ENCODE measurements at places on chromosomes 7 and 10. TPM values are rescaled to one million over a fixed set of nuclear protein-coding genes. Genes with fewer than 3 reads are reported as not detected.

FOXP2 gene
- total RNA-seq, result 29.8 TPM

INTS1 gene
- total RNA-seq, result 84.4 TPM

AS3MT gene
- 3.6 TPM for total RNA-seq

CASD1 gene
- total RNA-seq, result 23.9 TPM

CRYGN gene
- not detected for total RNA-seq

NCF1 gene
- total RNA-seq, result 5.2 TPM

OR6V1 gene
- total RNA-seq, result not detected

SEPHS1 gene
- total RNA-seq, result 34.9 TPM

AKR1D1 gene
- not detected for total RNA-seq

MUC3A gene
- total RNA-seq, result 694 TPM

PALD1 gene
- total RNA-seq, result 15.7 TPM

GRCh38 chr10:48542471-48543181, 62.2 kb downstream of the ARHGAP22 start:
- DNase-seq, result no peak

- DNase-seq, result no peak
Observed at GRCh38 chr10:856416-857157, 74.9 kb downstream of the LARP4B start.

- DNase-seq, result no peak
Observed at GRCh38 chr7:101669307-101669706, 40.2 kb upstream of the MYL10 start.

- DNase-seq, result no peak
Observed at GRCh38 chr7:145123502-145123901, 287.6 kb upstream of the TPK1 start.

DNA sequence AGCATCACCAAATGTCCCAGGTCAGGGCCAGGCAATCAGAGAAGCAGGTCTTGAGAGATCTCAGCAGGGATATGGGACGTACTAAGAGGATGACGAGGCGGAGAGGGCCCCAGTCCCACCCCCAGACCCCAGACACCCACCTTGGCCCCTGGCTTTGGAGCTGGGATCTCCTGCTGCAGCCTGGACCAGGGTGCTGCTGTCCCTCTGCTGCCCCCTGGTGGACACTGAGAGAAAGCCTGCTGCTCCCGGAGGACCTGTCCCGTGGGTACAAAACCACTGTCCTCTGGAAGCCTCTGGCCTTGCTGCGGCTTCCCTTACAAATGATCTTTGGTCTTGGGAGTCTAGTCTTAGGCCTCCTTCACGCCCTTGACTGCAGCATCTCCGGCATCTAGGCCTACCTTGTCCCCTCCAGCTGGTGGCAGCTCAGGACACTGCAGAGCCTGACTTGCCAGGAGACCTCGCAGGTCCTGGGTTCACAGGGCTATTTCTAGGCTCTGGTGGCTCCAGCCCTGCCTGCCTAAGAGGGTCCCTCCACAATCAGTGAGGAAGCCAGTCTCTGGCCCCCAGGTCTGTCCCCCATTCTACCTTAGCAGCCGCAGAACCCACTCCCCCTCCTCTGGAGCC, 97.1 kb downstream of the RGS10 start:
- peak; percentile 94 for DNase-seq

DNA sequence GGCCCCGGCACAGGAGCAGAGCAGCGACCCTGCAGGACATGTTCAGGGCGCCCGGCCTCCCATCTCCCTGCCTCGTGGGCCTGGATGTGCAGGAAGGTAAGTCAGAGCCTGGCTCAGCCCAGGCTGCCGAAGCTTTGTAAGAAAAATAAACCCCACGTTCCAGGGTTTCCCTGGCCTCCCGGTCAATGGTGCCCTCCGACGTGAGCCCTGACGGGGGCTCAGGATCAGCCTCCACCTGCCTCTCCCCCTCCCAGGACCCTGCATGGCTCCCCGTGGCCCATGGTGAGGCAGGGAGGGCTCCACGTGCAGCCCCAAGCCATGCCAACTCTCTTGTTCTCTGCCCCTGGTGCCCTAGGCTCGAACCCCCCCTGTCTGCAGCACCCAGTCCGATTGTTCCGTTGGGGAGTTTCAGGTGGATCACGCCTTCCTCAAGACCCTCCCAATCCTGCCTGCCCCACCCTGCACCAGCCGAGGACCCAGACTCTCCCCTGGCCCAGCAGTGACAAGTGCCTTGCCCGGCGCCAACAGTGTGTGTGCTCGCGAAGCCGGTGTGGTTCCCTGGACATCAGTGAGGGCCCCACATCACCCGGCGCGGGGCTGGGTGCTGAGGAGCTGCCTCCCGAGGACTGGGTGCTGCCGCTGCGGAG, 73.2 kb downstream of the PDGFA start:
- DNase-seq, result no peak

DNA sequence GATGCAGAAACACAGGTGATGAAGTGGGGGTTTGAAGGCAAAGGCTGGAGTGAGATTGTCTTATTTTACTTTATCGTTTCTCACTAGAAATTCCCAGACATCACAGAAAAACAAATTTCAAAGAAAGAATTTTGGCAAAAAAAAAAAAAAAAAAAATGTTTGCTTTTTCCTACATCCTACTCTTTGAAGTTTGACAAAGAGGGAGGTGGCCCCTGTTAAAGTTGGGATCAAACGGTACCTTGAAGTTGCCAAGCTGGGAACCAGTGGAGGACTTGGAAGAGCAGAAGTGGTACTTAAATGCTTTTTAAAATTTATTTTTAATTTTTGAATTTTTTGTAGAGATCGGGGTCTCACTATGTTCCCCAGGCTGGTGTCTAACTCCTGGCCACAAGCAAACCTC, 63.9 kb upstream of the KIF5B start:
- no peak for DNase-seq

DNA sequence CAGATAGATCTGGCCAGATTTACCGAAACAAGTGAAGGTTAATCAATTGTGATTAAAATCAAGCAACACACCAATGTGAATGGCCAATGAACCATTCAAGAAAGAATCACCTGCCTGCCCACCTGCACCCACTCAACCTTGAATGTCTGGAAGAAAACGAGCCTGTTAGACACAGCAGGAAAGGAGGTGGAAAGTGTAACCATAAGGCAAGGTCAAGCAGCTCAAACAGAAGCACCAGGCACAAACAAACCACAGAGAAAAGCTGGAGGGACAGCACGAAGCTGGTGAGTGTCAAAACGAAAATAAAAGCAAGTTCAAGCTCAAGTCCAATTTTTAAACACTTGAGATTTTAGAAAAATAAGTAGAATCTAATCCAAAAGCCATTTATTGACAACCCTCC, 64.9 kb downstream of the STEAP1B start:
- DNase-seq, result no peak

- DNase-seq, result no peak
Observed at GRCh38 chr10:3090914-3091787, 23.8 kb downstream of the PFKP start.

DNA sequence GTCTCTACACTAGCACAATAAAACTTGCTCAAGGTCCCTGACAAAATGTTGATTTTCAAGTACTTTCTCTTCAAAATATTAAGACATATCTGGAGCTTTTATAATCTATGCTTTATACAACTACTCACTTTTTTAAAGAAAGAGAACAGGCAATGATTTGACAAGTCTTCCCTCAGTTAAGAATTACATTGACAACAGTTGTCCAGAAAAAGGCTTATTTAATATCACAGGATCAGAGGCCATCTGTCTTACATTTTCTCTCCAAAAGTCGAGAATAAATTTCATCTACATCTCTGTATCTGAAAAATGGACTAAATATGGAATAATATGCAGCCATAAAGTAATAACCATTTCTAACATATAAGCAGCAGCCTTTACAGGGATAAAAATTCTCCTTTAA, 8.2 kb upstream of the RNF148 start:
- DNase-seq, result no peak

DNA sequence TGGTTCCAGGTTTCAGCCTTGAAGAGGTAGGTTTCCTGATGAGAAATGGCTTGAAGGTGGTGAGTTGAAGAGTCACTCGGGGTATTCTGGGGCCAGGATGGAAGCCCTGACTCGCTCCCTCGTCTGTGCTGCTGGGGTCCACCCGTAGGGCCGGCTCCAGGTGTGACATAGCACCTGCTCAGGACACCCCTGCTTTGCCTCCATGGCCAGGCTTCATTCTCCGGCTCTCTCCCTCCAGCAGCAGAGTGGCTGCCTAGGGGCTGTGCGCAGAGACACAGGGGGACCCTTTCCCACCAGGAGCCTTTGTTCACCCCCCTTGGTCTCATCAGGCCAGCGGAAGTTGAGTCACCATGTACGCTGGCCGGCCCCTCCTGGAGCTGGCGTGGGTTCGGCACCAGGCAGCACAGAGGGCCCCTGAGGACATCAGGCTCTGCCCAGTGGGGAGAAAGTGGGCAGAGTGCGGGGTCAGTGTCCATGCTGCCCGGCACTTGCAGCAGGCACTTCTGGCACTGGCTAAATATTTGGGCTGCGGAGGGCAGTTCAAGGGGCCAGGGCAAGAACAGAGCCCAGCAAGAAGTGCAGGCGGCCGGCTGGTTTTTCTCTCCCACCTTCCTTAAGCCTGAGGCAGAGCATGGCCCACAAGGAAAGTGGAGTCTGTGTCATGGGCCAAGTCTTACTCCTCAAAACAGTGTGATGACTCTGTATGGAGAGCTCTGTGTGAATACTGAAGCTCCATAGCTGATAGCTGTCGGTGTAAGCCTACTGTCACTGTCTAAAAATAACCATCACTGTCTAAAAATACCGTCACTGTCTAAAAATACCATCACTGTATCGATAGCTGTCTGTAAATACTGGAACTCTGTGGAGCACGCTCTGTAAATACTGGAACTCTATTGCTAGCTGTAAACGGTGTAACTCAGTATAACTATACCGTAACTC, 3.7 kb upstream of the PRKAR1B start:
- DNase-seq, result no peak

DNA sequence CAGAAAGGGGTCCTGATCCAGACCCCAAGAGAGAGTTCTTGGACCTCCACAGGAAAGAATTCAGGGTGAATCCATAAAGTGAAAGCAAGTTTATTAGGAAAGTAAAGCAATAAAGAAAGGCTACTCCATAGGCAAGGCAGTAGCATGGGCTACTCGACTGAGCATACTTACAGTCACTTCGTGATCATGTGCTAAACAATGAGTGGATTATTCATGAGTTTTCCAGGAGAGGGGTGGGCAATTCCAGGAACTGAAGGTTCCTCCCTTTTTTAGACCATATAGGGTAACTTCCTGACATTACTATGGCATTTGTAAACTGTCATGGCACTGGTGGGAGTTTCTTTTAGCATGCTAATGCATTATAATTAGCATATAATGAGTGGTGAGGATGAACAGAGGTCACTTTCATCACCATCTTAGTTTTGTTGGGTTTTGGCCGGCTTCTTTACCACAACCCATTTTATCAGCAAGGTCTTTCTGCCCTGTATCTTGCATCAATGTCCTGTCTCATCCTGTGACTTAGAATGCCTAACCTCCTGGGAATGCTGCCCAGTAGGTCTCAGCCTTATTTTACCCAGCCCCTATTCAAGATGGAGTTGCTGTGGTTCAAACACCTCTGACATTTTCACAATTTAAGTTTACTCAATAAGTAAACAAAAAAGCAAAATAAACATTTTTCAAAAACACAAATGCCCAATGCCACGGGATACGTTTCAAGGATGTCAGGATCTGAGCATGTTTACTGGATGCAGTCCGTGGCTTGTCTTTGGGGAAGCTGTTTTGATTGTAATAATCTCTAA, 37.0 kb downstream of the ALOX5 start:
- no peak for DNase-seq

DNA sequence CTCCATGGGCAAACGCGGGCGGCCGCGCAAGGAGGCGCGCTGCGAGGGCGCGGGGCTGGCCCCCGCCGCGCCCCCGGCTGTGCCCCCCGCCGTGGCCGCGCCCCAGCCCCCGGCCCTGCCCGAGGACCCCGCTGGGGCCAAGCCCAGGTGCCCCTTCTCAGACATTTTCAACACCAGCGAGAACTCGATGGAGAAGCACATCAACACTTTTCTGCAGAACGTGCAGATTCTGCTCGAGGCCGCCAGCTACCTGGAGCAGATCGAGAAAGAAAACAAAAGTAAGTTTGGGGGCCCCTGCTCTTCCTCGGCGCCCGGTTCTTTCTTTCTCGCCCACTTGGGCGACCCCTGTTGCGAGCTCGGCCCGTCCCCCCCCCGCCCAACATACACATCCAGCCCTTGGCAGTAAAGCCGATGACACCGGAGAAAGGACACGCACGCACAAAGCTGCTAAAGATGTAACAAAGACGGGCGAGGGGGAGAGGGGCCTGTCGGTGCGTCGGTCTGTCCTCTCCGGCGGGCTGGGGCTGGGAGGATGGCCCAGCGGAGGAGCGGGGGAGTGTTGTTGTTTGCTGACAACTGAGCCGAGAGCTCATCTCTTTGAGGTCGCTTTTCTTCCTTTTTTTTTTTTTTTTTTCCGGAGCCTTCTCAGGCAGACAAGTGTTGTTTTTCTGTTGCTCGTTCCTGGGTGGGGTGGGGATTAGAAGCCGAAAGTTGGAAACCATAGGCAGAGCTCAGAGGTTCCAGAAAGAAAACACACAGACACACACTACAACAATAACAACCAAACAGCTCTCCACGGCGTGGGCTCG, 604 bp downstream of the MXI1 start:
- peak; percentile 76 for DNase-seq

Measured in Peyer's patch (tissue), 4 donors.